ENCODE measurements at places on chromosomes 16 and 17. TPM values are rescaled to one million over a fixed set of nuclear protein-coding genes. Genes with fewer than 3 reads are reported as not detected.

DNA sequence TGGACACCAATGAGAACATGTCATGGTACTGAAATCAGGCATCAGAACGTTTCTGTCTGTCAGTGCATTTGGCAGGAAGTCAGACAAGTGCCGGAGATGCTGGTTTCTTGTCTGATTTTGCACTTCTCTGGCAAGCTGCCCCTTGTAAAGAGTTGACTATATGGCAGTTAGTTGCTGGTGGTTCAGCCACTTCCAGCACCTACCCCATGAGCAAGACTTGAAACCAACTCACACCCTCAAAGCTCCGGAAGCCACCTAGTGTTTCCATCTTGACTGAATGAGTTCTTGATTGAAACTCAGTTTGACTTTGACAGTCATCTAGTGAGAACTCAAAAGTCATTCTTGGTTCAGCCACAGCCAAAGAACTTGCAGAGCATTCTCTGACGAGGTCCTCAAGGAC lies 225.1 kb downstream of the SPECC1 start:
- no peak for DNase-seq

DNA sequence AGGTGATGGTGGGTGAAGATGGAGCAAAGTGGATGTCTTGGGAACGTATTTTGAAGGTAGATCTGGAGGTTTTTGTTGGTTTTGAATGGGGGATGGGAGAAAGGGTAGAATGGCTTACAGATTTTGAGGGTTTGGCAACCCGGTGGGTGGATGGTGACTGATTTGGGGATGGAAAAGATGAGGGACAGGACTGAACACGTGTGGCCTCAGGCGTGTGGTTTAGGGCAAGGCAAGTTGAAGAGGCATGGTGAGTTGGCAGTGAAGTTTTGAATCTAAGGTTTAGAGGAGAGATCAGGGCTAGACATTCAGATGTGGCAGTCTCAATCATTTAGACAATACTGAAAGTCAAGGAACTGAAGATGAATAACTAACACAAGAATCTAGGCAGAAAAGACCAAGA lies 5.0 kb upstream of the DCTPP1 start:
- no peak for DNase-seq

GRCh38 chr17:34981538-34982241 lies 1.4 kb downstream of the LIG3 start:
- no peak for DNase-seq

GRCh38 chr17:9676820-9677310 lies 31.5 kb downstream of the USP43 start:
- DNase-seq = no peak

GRCh38 chr17:48122665-48123045 lies 15.1 kb downstream of the SNX11 start:
- DNase-seq = no peak

DNA sequence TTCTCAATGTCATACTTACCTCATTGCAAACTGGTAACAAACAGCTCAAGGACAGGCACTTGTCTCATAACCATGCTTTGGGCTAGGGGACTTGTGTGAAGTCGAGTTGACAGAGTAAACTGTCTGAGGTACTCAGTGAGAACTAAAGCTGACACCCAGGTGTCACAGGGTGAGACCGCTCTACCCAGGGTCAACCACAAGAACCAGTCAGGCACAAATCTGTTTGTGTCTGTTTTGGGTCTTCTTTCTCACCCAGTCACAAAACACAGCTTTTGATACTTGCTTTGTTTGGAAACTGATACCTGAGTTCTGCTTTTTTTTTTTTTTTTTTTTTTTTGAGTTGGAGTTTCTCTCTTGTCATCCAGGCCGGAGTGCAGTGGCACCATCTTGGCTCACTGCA lies 161.1 kb downstream of the STX8 start:
- no peak for DNase-seq

DNA sequence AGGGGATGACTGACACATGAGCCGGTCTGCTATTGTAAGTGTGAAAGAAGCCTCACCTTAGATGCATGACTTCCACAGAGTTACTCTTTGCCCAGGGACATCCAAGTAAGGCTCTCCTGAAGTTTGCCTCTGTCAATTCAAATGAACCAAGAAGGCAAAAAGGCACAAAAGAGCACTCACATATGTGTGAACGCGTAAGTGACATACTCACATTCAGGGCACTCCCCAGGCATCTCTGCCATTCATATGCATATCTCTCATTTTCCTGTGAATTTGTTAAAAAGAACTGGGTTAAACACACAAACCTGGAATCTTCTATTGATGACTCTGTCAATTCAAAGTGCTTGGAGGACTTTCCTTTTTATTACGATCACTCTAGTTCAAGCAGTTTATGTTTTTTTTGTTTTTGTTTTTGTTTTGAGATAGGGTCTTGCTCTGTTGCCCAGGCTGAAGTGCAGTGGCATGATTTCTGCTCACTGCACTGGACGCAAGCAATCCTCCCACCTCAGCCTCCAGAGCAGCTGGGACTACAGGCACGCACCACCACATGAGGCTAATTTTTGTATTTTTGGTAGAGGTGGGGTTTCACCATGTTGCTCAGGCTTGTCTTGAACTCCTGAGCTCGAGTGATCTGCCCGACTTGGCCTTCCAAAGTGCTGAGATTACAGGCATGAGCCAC lies 49.4 kb downstream of the DUSP14 start:
- DNase-seq = no peak

GRCh38 chr16:67394155-67395104 lies 1.1 kb upstream of the TPPP3 start:
- no peak for DNase-seq

- no peak for DNase-seq
Measured at GRCh38 chr17:58228679-58229078, 9.6 kb upstream of the MKS1 start.

- no peak for DNase-seq
Measured at GRCh38 chr17:76567634-76568432, 17.8 kb downstream of the ST6GALNAC2 start.

- DNase-seq = no peak
Measured at GRCh38 chr16:4103745-4104144, 12.5 kb downstream of the ADCY9 start.

DNA sequence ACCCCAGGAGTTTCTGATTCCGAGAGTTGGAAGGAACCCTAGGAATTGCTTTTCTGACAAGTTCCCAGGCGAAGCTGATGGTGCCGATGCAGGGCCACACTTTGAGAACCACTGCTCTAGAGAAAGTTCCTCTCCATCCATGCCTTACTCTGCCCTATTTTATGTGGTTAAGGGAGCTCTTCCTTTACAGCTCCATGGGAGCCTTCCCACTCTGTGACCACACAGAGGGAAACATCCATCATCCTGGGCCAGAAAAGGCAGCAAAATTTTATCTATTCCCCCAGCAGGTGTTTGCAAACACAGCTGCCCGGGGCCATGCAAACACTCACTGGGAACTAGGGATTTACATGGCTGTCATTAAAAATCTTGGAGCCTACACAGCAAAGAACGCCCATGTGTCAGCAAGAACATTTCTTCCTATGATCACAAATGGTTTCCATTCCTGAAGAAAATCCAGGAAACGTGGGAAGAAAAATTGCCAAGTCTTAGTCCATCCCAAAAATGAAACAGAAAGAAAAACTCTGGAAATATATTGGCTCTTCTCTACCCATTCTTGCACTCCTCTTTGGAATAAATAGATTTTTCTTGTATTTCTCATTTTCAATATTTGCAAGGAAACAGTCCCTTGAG lies 252.7 kb downstream of the PMP22 start:
- DNase-seq = no peak

- DNase-seq = no peak
Measured at GRCh38 chr17:27356091-27356705, 62.3 kb downstream of the WSB1 start.

DNA sequence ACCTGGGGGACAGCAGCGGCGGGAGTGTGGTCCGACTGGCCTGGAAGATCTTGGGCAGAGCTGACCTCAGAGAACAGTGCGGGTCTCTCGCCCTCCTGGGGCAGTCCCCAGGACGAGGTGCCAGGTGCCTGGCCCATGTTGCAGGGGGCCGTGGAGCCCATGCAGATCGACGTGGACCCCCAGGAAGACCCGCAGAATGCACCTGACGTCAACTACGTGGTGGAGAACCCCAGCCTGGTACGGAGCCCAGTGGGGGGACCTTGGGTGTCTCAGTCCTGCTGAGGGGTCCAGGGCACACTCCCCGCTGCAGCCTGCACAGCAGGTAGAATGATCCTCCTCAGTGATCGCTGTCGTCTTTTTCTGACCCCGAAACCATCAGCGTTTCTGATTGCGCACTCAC lies 1.4 kb downstream of the GPS1 start:
- no peak for DNase-seq

- no peak for DNase-seq
Measured at GRCh38 chr16:56477096-56477878, 25.9 kb downstream of the OGFOD1 start.

GRCh38 chr17:27631411-27631760 lies 398 bp downstream of the LGALS9 start:
- DNase-seq = no peak

- DNase-seq = peak; percentile 50
Measured at GRCh38 chr17:41919165-41919817, 540 bp upstream of the ACLY start.

- DNase-seq = no peak
Measured at GRCh38 chr16:17389384-17389783, 81.4 kb downstream of the XYLT1 start.

GRCh38 chr16:7493133-7493532 lies 160.5 kb downstream of the RBFOX1 start:
- DNase-seq = no peak

- DNase-seq = no peak
Measured at GRCh38 chr16:23624092-23624491, 17.0 kb downstream of the PALB2 start.

DNA sequence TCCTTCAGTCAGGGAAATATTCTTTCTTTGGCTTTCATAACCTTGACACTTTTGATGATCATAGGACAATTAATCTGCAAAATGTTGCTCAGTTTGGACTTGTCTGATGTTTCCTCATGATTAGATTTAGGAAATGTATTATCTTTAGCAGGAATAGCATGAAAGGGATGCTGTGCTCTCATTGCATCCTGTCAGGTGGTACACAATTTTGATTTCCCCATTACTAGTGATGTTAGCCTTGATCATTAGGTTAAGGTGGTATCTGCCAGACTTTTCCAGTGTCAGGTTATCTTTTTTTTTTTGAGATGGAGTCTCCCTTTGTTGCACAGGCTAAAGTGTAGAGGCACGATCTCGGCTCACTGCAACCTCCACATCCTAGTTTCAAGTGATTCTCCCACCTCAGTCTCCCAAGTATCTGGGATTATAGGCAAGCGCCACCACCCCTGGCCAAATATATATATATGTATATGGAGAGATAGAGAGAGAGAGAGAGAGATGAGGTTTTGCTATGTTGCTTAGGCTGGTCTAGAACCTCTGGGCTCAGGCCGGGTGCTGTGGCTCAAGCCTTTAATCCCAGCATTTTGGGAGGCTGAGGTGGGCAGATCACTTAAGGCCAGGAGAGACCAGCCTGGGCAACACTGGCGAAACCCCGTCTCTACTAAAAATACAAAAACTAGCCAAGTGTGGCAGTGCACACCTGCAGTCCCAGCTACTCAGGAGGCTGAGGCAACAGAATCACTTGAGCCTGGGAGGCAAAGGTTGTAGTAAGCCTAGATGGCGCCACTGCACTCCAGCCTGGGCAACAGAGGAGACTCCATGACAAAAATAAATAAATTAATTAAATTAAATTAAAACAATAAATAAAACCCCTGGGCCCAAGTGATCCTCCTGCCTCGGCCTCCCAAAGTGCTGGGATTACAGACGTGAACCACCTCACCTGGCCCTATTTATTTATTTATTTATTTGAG lies 15.8 kb upstream of the CAVIN1 start:
- no peak for DNase-seq

ELMO3 gene
- 7.5 TPM for polyA plus RNA-seq

CSH1 gene
- 0.98 TPM for polyA plus RNA-seq

KRT15 gene
- polyA plus RNA-seq = 1.4 TPM

ZNF287 gene
- 13.2 TPM for polyA plus RNA-seq

GPRC5B gene
- 139 TPM for polyA plus RNA-seq

CA5A gene
- polyA plus RNA-seq = 0.10 TPM

MEIOC gene
- 2.0 TPM for polyA plus RNA-seq

All from right renal pelvis (tissue), 4 donors.